ENCODE measurements at places on chromosomes 4 and X.
A peak's percentile ranks its signal among the peaks of the same experiment; 100 is the strongest.

DNA sequence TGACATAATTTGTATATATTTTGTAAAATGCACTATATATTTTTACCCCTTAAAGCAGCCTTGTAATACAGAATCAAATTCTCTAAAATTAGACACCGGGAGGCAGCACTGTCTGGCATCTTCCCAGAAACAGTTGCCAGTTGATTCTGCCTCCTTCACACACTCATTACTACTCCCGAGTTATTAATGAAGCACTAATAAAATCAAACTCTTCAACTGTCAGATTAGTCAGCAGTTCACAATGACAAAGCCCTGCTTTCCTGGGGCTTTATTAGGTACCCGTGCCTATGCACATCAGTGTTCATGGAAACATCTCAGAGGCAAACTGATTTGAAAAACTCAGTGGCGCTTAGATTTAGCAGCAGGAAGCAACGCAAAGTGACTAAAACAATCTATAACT lies 103.5 kb upstream of the VEGFC start:
- ATAC-seq = no peak

DNA sequence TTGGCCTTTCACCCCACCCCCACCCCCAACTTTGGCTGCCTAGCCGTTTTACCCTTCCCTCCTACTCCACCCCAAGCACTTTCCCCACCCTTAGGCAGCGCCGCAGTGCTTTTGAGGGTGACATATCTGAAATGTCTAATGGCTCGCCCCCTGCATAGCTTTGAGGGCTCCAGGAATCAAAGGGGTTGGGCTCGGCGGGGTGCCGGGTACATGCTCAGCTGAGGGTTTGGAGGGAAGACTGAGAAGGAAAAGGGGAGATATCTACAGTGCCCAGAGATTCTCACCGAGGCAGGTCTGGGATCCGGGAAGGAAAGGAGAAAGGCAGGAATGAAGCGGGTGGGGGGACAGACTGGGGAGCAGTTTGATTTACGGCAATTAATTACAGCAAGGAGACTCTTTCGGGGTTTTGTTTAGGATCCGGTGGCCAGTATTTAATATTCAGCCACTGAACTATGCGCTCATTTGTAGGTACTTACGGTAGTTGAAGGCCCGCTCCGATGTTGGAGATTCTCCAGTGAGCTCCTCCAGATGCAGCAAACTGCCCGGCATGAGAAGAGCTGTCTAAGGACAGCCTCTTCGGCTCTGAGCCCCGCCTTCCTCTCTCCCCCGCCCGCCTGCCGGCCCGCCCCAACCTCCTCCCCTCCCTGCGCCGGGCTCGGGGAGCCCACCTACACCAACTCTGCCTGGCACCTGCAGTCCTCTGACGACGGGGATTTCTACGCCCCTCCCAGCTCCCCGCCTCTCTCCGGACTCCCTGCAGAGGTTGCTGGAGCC lies at the start of gene IGSF1:
Gene IGSF1, minus strand, starts transcription at position 569 of the 774 bp plus-strand sequence. CDS start 2,632 bp downstream, outside the sequence.
- no peak for ATAC-seq

GRCh38 chr4:114385195-114385985 lies 213.2 kb upstream of the UGT8 start:
- ATAC-seq = no peak

DNA sequence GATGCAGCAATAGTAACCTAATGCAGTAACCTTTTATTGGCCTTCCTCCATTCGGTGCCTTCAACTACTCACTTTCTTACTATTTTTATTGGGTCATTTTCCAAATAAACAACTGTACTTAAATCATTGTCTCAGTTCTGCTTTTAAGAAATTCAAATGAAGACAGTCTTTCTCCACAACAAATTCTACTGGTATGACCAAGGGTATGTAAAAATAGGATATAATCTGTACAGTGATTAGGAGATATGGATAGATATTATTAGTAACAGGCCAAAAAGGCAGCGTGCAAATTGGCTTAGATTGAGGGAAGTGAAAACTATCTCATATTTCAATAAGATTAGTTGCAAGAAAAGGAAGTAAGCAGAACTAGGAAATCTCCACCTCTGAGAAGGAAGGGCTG lies 177.4 kb upstream of the PPP1R2C start:
- peak; percentile 90 for ATAC-seq

GRCh38 chr4:185204238-185204910 lies 574 bp upstream of the CFAP97 start:
- no peak for ATAC-seq

DNA sequence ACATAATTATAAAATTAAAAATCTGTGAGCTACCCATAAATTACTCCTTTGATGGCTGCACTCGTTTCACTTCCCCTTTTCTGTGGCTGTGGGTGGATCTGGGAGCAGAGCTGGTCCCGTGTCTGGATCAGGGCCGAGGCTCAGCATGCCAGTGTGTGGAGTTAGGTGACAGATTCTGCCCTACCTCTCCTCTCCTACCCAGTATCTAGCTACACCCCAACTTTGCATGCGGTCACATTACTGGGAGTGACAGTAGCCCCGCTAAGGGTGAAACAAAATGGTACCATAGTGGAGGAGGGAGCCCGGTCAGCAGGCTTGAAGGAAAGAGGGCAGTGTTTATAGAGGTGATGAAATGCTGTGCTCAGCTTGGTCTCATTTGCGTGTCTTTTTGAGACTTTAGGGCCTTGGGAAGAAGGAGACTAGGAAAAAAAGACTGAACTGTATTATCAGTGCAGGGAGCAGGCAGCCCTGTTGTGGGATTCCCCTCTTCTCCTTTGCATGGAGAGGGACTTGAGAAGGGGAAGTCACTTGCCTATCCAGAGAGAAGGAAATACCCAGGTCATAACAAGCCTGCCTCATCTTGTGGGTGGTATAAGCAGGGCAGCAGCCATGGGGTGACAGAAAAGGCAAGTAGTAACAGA lies 48.4 kb downstream of the ARHGAP10 start:
- peak; percentile 83 for ATAC-seq

DNA sequence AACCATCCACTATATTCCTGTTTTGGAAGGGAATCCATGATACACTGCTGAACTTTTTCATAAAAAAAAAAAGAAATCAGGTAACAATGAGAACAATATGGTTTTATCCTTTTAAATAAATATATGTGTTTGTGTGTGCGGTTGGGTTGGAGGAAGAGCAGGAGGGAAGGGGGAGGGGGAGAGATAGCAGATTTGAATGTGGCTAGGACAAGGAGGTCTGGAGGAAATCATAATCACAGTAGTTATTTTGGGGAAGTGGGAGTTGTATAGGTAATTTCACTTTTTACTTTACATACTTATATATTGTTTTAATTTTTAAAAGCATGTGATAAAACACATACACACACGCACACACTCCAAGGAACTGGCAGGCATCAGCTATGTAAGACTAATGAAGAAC lies 134.5 kb upstream of the MBNL3 start:
- no peak for ATAC-seq

DNA sequence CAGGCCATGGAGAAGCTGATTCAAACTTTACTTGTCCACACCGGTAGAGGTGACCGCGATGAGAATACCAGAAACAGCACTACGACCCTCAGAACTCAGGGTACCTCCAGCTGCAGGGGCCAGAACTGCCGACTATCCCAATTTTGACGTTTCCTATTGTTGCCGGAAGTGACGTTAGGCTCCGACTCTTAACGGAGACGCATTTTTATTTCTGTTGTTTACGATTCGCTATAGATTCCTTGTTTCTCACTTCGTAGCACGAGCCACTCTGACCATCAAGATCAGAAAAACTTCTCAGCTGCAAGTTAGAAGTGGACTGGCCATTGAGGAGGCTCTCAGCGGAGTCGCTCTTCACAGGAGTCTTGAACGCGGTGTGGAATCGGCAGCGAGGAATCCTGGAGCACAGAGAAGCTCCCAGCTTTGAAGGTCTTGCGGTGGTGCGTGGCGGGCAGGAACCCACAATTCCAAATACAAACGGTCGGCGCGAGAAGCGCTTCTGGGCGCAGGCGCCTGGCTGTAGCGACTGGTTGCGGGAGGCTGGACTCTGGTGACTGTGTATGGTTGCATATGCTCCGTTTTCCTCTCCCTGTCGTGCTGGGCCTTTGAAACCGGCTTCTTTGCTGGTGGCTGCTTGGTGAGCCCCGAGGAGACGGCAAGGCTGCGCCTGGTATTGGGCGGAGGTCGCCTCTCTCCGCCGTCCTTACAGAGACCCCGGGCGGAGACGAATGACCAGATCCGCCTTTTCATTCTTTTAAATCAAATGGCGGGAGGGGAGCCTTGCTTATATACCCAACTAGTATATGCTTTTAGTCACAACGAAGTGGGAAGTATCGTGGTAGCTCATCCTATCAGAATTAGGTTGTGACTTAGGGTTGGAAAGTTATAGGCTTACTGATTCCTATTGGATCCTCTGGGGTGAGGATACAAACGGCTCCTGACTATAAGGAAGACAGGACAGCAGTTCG lies at the start of the genes CEP44 and FBXO8:
Gene CEP44, plus strand, starts transcription at position 405 of the 965 bp plus-strand sequence. CDS start 15,211 bp downstream, outside the sequence.
Gene FBXO8, minus strand, starts transcription at position 161 of the 965 bp plus-strand sequence. CDS start 20,575 bp downstream, outside the sequence.
- ATAC-seq = peak; percentile 86

GRCh38 chrX:153765138-153766079 lies 1.4 kb downstream of the PLXNB3 start:
- ATAC-seq = no peak

- ATAC-seq = no peak
Measured at GRCh38 chrX:85503258-85504158, 124.0 kb upstream of the POF1B start.

DNA sequence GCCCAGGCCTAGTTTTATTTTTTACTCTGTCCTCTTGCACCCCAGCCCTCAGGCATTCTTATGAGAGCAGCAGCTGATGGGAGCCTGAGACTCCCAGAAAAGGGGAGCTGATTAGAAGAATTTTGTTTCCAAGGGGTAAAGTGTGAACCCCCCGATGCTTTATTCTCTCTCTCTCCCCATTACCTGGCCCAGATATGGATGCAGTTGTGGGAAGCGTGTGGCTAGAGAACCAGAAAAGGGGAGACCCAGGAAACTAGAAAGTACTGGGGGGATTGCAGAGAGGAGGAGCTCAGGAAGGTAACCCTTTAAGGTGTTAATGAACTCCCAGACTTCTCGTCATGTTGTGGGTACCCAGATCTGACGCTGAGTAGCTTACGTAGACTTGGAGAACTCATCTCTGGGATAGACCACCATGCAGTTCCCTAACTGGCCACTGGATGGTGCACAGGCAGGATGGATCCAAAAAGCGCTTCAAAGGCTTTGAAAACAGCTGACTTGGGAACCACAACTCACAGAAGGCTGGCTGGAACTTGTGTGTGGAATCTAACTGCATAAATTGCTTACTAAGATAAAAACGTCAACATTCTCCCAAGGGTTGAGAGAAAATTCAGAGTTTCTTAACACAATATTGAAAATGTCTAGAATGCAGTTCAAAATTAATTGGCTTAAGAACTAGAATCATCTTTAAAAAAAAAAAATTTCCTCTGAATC lies 64.7 kb downstream of the TBC1D14 start:
- ATAC-seq = peak; percentile 73

- no peak for ATAC-seq
Measured at GRCh38 chrX:54602563-54602962, 72.5 kb downstream of the GNL3L start.

DNA sequence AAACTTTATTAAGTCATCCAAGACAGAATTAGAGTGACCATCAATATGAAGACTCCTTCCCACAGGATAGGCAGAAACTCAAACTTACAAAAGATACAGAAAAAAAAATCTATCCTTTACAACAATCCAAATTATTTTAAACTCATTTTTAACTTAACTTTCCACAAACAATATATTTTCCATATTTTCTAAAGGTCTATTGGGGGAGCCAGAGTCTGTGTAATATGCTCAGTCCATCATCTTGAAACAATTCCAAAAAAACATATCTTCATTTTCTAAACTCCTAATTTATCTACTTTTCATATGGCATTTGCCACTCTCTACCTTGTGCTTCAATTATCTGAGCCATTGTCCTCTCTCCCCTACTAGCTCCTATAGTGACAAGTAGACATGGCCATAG lies 378.1 kb downstream of the PDGFC start:
- ATAC-seq = no peak

- ATAC-seq = no peak
Measured at GRCh38 chrX:102849396-102849795, 87.7 kb upstream of the RAB40AL start.

GRCh38 chrX:55159551-55159950 lies 60.6 kb upstream of the PAGE5 start:
- no peak for ATAC-seq

DNA sequence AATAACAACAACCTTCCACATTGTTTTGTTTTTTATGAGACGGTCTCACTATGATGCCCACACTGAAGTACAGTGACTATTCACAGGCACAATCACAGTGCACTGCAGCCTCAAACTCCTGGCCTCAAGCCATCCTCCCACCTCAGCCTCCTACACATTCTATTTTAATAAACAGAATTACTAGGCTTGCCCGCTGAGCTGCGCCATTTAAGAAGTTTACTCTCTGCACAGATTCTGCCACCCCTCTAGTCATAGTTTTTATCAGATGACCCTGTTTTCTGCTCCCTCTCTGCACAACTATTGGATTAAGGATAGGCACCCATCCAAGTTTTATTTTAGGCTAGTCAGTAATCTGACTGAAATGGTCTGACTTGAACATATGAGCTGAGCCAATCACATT lies 11.3 kb upstream of the COX18 start:
- ATAC-seq = no peak

DNA sequence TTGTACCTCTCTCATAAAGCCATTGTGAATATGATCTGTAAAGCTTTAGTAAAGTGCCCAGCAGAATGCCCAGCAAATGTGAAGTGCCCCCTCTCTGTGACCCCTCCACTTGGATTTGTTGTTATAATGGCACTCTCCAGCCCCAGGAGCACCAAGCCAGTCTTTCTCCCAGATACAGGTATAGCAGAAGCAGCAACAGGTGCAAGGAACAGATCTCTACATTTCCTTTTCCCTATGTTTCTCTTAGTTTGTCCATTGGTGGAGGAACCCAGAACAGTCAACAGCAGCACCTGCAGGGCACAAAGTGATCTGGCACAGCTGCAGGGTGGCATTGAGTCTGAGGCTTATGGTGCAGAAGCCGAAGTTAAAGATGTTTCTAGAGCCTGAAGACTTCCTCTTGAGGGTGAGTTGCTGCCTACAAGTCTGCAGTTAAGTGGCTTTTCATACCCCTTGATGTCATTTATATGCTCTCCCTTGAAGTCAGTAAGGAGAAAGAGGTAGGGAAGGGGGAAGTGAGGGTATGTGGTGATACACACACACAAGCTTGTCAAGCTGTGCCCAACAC lies 16.1 kb upstream of the CXCL3 start:
- peak; percentile 12 for ATAC-seq

DNA sequence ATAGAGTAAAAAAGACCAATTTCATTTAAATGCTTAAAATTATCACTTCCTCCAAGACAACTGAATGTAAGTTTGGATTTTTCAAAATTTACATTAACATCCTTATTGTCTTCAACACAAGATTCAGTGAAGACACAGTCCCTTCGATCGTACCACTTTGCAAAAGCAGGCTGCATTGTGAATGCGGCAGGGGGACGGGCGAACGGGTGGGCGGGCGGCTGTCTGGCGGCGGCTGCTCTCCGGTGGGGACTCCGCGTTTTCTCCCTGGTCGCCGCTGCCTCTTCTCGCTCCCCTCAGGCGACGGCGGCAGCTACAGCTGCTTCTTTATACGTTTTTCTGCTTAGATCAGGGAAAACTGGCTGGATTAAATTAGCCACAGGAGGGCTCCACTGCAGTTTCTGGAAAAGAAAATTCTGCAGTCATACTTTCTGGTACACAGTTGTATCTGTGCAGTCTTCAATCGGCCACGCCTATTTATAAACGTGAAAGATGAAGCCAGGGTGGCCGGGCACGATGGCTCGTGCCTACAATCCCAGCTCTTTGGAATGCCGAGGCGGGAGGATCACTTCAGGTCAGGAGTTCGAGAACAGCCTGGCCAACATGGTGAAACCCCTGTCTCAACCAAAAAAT lies 33.9 kb upstream of the HPF1 start:
- ATAC-seq = no peak

All from stimulated activated memory B cell treated with anti-CD40 and anti-IgM and Interleukin-4, amounts not matched to agents 10 μg/mL and 1 μg/mL and 100 μg/mL, for 72 hours (primary cell).